ENCODE measurements at places on chromosomes 2 and 18.
A peak's percentile ranks its signal among the peaks of the same experiment; 100 is the strongest.

- DNase-seq: no peak
Observed at GRCh38 chr18:78503129-78503528, 476.5 kb upstream of the SALL3 start.

GRCh38 chr2:4762951-4763376 is 929.2 kb upstream of the SOX11 start:
- peak; percentile 1 for DNase-seq

DNA sequence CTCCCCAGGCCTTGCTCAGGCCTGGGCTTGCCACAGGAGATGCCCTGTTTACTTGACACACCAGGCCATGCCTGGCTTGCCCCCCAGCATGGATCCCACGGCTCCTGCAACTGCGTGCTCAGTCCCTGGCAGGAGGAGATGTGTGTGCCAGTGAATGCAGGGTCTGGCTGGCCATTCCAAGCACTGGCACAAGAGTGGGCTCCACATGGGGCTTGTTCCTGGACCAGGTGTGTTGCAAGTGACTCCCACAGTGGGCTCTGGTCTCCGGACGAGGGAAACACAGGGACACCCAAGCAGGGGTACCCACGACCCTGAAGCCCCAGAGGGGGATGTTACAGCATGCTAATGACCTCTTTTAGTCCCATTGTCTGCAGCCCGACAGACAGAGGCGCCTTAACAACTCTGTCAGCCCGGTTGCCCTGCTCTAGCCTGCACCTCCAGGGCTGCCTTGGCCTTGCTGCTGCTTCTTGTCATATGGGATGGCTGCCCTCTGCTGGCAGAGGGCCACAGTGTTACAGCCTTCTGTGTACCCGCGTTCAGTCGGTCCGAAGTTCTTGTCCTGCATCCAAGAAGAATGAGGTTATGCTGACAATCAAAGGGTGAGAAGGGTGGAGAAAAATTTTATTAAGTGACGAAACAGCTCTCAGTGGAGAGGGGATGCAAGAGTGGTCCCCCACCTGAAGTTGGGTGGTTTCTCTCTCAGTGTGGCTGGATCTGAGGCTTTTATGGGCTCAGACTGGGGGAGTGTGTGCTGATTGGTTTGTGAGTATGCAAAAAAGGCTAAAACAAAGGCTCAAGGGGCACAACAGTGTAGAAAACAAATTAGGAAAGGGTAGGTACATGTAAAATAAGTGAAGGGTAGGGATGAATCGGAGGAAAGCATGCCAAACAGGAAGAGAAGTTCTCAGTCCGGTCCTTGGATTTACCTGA is 180.4 kb downstream of the MBD5 start:
- peak; percentile 47 for DNase-seq

GRCh38 chr2:120228503-120228902 is 5.3 kb upstream of the TMEM185B start:
- no peak for DNase-seq

GRCh38 chr2:949384-950079 is 1.1 kb upstream of the SNTG2 start:
- DNase-seq: no peak

All from fibroblast of skin of right biceps (primary cell).